Activated T-helper 1 cell treated with Interleukin-2 at 50 U/mL for 16 hours (primary cell): ENCODE measurements at places on chromosomes 16 and 17.
A peak's percentile ranks its signal among the peaks of the same experiment; 100 is the strongest.

GRCh38 chr17:75755990-75756389 is 9.0 kb downstream of the GALK1 start:
- DNase-seq: no peak

DNA sequence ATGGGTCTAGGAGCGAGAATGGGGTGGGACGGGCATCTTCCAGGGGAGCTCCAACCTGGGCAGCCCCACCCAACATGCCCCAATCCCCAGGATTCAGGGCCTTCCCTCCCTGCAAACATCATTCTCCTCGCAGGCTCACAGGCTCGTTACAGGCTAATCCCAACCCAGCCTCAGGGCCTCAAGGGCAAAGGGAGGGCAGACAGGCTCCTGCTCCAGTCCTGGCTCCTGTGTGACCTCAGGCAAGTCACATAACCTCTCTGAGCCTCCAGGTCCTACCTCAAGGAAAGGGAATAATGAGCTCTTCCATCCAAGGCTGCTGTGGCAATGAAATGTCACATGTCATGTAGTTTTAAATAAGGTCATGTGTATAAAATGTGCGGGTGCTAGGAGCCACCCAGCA is 186.5 kb upstream of the TNRC6C start:
- no peak for DNase-seq

GRCh38 chr16:78368121-78369102 is 269.0 kb downstream of the WWOX start:
- DNase-seq: no peak

GRCh38 chr16:74449470-74449869 is 28.2 kb upstream of the CLEC18B start:
- DNase-seq: no peak

GRCh38 chr16:4376126-4376892 is 4.7 kb downstream of the VASN start:
- no peak for DNase-seq

GRCh38 chr17:5631958-5632590 is 47.8 kb upstream of the NLRP1 start:
- DNase-seq: no peak

DNA sequence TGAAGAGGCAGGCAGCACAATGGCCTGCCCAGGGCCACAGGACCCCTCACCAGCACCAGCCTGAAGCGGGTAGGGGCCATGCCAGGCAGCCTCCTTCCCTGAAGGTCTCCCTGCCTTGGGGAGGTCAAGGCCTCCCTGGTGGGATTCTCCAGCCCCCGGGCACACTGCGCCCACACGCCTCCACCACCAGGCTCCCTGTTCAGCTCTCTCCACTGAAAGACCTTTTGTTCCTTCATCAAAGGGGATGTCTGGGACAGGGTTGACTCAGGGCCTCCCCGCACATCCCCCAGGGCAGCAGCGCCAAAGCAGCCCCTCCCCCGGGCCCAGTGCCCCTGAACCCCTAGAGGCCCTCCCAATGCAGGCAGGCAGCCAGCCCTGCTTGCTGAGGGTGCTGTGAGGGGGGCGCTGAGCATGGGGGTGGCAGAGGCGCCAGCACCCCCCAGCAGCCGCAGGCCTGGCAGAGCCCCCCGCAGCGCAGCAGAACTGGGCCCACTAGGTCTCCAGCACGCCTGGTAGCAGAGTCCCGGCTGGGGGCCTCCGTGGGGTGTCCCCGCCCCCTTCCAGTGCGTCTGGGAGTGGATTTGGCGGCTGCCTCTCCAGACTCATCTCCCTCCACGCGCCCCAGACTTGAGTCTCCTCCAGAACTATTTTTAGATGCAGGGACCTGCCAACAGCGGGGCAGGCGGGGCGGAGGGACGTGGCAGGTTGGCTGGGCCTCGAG is 13.1 kb downstream of the BCAR1 start:
- no peak for DNase-seq

GRCh38 chr17:17349724-17350106 is 46.5 kb downstream of the NT5M start:
- no peak for DNase-seq

DNA sequence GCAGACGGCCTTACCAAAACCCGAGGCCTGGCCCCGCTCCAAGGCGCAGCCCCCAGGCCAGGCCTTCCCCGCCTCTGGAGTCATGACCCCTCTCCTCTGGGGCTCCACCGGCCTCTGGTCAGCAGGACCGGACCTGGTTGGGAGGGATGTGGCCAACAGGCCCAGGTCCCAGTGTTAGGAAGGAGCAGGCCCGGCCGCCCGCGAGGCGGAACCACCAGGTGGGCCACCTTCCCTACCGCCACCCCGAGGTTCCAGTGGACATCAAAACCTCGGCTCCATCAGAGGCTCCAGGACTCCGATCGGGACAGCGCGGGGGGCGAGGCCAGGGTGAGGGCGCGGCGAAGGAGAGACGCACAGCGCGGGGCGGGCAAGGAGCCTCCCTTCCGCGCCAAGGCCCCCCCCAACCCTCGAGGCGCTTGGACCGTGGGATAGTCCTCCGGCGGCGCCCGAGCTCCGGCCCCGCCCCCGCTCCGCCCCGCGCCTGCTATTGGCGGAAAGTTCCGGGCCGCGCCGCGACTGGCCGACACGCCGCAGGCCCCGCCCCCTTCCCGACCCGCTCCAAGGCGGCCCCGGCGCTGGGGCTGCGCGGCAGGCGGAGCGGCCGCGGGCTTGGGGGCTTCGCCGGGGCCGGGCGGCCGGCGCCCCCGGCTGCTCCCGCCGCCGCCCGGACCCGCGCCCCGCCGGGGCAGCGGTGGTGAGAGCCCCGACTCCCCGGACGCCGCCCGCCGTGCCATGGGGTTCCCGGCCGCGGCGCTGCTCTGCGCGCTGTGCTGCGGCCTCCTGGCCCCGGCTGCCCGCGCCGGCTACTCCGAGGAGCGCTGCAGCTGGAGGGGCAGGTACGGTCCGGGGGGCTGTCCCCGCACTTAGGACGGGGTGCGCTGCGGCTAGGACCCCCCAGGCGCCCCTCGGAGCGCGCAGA is at the start of gene METRN:
METRN (plus strand) TSS at position 561 of the 919 bp plus-strand sequence; CDS start at position 733, 172 bp downstream.
- peak; percentile 83 for DNase-seq

DNA sequence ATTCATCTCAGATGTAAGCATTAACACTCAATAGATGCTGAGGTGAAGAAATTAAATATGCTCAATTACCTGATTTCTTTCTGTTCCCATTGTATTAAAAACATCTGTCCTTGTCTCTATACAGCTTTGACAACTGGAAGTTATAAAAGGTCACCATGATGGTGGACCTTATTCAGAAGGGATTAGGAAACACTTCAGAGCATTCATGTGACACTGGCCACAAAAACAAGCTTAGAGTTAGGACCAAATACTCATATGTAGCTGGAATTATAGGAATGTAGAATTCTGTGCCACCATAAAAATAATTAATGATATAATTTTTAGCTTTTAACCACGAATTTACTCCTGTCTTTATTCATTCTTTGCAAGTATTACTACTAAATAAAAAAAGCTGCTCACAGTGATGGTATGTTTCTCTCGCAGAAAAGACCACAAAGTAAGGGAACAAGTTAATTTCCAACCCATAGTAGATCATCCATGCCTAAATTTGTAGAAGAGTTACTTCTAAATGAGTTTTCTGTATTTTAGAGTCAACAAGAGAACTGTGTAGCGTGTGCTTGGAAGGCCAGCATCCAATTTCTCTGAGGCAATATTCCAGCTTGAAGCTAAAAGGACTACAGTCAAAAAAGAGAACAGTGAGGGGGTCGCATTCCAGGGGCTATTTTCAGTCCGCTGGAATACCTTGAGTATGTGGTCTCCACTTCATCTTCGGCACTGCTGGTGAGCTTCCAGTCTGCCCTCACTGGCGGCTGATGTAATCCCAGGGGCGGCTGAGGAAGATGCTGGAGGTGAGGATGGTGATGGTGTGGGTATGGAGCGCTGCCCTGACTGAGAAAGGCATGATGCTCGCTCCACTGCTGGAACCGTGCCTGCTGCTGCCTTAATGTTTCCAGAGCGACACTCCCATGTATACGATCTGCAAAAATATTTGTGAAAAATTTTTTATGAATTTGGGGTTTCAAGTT is 63.7 kb downstream of the CACNG1 start:
- no peak for DNase-seq

GRCh38 chr16:51137097-51137496 is 14.0 kb downstream of the SALL1 start:
- DNase-seq: no peak

GRCh38 chr16:22364241-22364640 is 10.2 kb downstream of the CDR2 start:
- no peak for DNase-seq

DNA sequence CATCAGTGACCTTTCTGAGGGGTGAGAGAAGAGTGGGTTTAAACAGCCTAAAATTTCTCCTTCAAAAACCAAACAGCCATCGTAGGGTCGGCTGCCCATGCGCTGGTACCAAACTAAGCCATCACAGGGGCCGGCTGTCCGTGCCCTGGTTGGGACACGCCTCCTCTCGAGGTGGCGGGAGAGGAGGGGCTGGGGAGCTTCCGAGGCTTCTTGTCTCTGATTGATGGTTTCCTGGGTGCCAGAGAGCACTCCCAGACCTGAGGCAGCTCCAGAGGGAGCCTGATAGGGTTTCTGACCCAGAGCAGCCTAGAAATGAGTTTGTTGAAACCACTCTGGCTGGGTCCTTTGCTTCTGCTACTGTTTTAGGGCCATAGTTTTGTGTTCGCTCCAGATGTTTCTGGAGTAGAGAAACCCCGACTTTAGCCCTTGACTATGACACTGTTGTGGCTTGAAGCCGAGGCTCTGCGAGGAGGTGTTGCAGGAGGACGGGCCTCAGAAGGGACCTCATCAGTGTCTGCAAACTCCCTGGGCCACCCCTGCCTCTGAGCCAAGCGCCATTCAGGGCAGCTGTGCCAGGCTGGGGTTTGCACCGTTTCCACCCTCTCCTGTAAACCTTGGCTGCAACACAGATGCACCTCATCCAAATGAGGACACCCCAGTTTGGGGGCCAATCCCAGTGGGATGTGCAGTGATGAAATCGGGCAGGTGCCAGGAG is 6.2 kb downstream of the ZNF276 start:
- no peak for DNase-seq

DNA sequence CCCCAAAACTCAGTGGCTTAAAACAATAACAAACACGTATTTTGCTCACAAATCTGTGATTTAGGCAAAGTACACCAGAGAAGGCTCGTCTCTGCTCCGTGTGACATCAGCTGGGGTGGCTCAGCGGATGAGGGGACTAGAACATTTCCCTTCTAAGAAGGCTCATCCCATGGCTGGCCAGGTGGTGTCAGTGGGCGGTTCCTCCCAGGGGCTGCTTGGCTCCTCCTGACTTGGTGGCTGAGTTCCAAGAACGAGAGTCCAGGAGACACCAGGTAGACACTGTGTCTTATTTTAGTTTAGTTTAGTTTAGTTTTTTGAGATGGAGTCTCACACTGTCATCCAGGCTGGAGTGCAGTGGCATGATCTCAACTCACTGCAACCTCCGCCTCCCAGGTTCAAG is 5.6 kb upstream of the CHMP6 start:
- no peak for DNase-seq

- peak; percentile 24 for DNase-seq
Observed at GRCh38 chr17:6473128-6473767, 29.0 kb downstream of the PIMREG start.
